ENCODE measurements at places on chromosomes 6 and 20. TPM values are rescaled to one million over a fixed set of nuclear protein-coding genes. Genes with fewer than 3 reads are reported as not detected.
A peak's percentile ranks its signal among the peaks of the same experiment; 100 is the strongest.

Gene EPB41L1
- total RNA-seq = 17.4 TPM

Gene TOMM6
- 224 TPM for total RNA-seq

- no peak for DNase-seq
Observed at GRCh38 chr6:133958791-133959190, 5.8 kb downstream of the TBPL1 start.

DNA sequence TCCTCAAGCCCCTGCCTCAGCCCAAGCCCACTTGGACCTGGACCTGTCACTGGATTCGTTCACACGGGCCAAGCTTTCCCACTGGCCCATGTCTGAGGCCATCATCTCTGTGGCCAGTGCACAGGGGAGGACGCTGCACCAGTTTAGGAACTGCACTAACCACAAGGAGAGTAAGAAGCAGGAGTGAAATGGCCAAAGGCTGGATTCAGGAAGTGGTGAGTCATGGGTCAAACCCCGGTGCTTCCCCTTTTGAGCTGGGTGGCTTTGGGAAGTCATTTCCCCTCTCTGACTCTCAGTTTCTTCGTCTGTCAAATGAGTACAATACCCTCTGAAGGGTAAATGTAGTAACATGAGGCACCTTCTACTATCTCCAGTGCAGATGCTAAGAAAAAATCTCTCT, 87.9 kb downstream of the CD40 start:
- DNase-seq = no peak

Gene FANCE
- 14.9 TPM for total RNA-seq

- no peak for DNase-seq
Observed at GRCh38 chr6:75613056-75613501, 11.4 kb downstream of the SENP6 start.

Gene FOXF2
- not detected for total RNA-seq

Gene TXLNB
- total RNA-seq = not detected

DNA sequence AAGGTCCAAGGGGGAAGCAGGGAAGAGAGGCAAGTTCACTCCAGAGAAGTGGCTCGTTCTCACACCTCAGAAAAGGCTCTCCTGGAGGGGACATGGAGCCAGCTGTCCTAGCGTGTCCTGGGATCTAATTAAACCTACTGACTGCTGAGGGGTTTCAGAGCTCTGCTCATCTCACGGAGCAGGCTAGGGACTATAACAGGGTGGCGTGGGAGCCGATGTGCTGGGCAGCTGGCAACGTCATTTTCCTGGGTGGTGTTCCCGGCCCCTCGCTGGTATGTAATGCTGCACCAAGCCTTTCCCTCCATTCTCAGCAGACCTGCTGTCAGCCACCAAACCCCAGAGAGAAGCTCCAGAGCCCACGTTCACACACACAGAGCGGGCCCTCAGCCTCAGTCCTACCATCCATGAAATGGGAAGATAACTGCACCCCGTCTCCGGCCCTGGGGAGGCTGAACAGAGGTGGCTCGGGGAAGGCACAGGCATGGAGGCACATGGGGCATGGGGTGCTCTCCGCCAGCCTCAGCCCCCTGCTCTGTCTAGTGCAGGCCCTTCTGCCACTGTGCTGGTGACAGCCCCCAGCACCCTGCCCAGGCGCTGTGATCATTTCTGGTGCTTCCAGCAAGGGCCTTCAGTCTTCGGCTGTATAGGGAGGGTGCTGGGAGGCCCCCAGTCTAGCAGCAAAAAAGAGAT, 1.9 kb downstream of the CST7 start:
- no peak for DNase-seq

Gene MYLK4
- total RNA-seq = 0.46 TPM

- peak; percentile 99 for DNase-seq
Observed at GRCh38 chr6:151044465-151045441, 179.3 kb downstream of the MTHFD1L start.

- DNase-seq = no peak
Observed at GRCh38 chr6:139323511-139324300, 31.9 kb upstream of the TXLNB start.

Gene HDGFL1
- total RNA-seq = not detected

- no peak for DNase-seq
Observed at GRCh38 chr20:55159230-55159629, 683.8 kb downstream of the DOK5 start.

Gene WTAP
- total RNA-seq = 82.3 TPM

DNA sequence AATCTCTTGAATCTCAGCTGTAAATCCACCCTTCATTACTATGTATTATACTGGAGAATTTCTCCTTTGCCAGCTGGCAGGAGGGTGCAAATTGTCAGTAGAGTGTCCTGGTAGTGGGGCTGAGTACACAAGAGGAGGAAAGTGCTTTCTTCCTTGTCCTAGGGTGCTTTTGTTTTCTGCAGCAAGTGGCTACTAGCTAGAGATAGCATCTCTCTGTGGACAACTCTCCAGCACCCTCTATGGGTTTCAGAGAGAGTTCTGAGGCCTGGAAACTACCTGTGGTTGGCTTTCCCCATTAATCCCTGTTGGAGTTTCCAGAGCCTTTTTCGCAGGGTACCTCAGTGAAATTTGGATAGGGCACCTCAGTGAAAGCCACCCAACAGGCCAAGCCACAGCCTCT, 422.5 kb upstream of the RGS17 start:
- DNase-seq = no peak

- no peak for DNase-seq
Observed at GRCh38 chr6:40977695-40978094, 61.3 kb downstream of the UNC5CL start.

DNA sequence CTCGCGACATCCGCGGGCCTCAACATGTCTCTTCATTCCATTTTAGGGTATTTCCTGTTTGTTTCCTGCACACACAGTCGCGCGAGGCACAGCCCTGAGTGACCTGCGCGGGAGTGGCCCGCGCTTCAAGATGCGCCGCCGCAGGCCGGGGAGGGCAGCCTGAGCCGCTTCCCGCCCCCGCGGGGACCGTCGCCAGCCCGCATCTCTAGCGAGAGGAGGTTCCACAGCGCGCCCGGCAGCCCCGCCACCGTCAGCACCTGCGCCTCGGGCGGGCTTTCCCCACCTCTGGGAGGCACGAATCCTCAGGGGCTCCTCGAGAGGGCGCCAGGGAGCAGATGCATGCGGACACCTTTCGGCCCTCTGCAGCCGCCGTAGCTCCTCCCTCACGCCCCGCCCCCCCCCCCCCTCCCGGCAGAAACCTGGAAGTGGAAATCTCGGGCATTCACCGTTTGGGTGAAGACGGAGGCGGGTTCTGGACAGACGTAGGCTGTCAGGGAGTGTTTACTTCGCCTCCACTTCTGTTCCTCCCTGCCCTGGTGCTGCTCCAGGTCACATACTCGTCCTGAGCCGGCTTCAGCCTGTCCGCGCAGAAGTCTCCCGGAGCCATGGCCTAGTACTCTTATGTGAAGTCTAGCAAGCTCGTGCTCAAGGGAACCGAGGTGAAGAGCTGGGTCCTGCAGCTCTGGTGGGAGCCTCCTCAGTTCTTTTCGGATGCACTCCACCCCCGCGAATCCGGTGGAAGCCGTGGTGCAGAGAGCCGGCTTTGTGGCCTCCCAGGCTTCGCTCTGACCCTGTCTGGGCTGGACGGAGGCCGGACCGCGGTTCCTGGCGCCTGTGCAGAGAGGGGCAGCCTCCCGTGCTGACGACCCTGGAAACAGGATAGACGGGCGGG, 880.5 kb upstream of the DEFB115 start:
- peak; percentile 20 for DNase-seq

GRCh38 chr6:152170702-152171667, 363.5 kb downstream of the ESR1 start:
- DNase-seq = no peak

DNA sequence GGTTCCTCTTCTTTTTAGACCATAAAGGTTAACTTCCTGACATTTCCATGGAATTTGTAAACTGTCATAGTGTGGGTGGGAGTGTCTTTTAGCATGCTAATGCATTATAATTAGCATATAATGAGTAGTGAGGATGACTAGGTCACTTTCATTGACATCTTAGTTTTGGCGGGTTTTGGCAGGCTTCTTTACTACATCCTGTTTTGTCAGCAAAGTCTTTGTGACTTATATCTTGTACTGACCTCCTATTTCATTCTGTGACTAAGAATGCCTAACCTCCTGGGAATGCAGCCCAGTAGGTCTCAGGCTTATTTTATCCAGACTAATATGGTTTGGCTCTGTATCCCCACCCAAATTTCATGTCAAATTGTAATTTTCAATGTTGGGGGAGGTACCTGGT, 149.6 kb upstream of the SYNCRIP start:
- DNase-seq = no peak

Gene OR2H2
- total RNA-seq = not detected

GRCh38 chr6:165846123-165846966, 183.3 kb upstream of the PDE10A start:
- DNase-seq = no peak

DNA sequence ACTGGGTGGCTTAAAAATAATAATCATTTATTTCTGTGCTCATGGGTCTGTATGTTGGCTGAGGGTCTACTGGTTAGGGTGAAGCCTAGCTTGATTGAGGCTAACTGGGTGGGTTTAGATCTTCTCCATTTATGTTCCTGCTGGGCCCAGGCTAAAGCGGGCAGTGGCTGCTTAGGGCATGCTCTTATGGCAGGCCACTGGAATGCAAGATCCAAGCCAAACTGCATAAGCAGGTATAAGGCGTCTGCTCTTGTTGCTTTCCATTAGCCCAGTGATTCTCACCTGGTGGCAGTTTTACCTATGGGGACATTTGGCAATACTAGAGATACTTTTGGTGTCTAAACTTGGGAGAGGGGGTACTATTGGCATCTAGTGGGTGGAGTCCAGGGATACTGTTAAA, 44.5 kb downstream of the QKI start:
- no peak for DNase-seq

DNA sequence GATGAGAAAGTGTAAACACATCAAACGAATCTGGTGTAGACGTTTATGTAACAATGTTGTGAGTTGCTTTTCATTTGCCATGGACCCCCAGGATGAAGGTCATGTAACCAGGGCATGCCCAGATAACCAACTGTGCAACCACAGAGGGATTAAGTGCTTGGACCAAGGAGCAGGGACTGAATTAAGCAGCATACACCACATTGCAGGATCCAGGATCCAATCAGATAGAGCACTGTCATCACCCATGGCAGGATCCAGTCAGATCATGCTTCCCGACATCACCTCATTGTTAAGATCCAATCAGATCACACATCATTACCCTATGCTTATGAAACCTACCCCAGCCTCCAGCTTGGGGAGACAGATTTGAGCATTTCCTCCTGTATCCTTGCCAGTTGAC, 74.3 kb upstream of the RCAN2 start:
- no peak for DNase-seq

Gene SLC32A1
- total RNA-seq = not detected

Data from epithelial cell of proximal tubule (primary cell).